Dermis lymphatic vessel endothelial cell (primary cell): ENCODE measurements at places on chromosomes 13 and 19. TPM values are rescaled to one million over a fixed set of nuclear protein-coding genes. Genes with fewer than 3 reads are reported as not detected.

Gene WDR87
- total RNA-seq = not detected in 2 replicates

Gene LCP1
- under 0.01 and 0.52 TPM in 2 replicates for total RNA-seq

Gene OVOL3
- total RNA-seq = not detected in 2 replicates

Gene NOVA2
- 3.7 and 6.4 TPM in 2 replicates for total RNA-seq

Gene NCR1
- total RNA-seq = not detected in 2 replicates

Gene CGB8
- not detected in 2 replicates for total RNA-seq

Gene FOSB
- 16.9 and 90.1 TPM in 2 replicates for total RNA-seq

Gene ZNF805
- 26.8 and 29.7 TPM in 2 replicates for total RNA-seq

Gene REEP6
- total RNA-seq = 0.22 and 0.26 TPM in 2 replicates

Gene CDX2
- not detected in 2 replicates for total RNA-seq

Gene GRIN2D
- 0.26 and 0.33 TPM in 2 replicates for total RNA-seq

Gene KLK6
- not detected in 2 replicates for total RNA-seq

Gene CYP2A6
- total RNA-seq = not detected in 2 replicates

Gene SLC10A2
- total RNA-seq = not detected in 2 replicates

Gene SAE1
- 118 and 142 TPM in 2 replicates for total RNA-seq

Gene UGGT2
- 31.6 and 38.8 TPM in 2 replicates for total RNA-seq

Gene ATP4B
- total RNA-seq = 0.11 TPM in 1 of 2 replicates, not detected in the other

Gene SIX5
- total RNA-seq = 4.1 and 4.6 TPM in 2 replicates

Gene CCDC169
- total RNA-seq = 0.43 and 1.1 TPM in 2 replicates

Gene LILRA1
- not detected in 2 replicates for total RNA-seq

Gene TNNI3
- total RNA-seq = not detected in 2 replicates

Gene ONECUT3
- not detected in 2 replicates for total RNA-seq

Gene SHC2
- total RNA-seq = 9.3 and 22.0 TPM in 2 replicates
